ENCODE measurements at places on chromosomes 6 and 20. TPM values are rescaled to one million over a fixed set of nuclear protein-coding genes. Genes with fewer than 3 reads are reported as not detected.

SLC17A2 gene
- not detected for total RNA-seq

PRPH2 gene
- total RNA-seq = 1.2 TPM

C20orf144 gene
- 0.11 TPM for total RNA-seq

KIAA1755 gene
- 0.24 TPM for total RNA-seq

CENPW gene
- 19.6 TPM for total RNA-seq

VNN1 gene
- total RNA-seq = not detected

AVP gene
- total RNA-seq = not detected

IL17F gene
- total RNA-seq = not detected

MAP7 gene
- 7.8 TPM for total RNA-seq

SLC13A3 gene
- total RNA-seq = 6.9 TPM

SLC35B2 gene
- total RNA-seq = 27.2 TPM

SLC35D3 gene
- 0.42 TPM for total RNA-seq

ELOVL2 gene
- total RNA-seq = 1.0 TPM

GCLC gene
- total RNA-seq = 37.4 TPM

Data from H7 (cell line).